ENCODE measurements at places on chromosomes 11 and 22.

- no peak for DNase-seq
Measured at GRCh38 chr22:19604711-19605268, 80.6 kb upstream of the CLDN5 start.

GRCh38 chr22:19930551-19931486 is 10.8 kb upstream of the COMT start:
- DNase-seq = peak; percentile 16

- no peak for DNase-seq
Measured at GRCh38 chr11:27718863-27719545, 18.7 kb upstream of the BDNF start.

DNA sequence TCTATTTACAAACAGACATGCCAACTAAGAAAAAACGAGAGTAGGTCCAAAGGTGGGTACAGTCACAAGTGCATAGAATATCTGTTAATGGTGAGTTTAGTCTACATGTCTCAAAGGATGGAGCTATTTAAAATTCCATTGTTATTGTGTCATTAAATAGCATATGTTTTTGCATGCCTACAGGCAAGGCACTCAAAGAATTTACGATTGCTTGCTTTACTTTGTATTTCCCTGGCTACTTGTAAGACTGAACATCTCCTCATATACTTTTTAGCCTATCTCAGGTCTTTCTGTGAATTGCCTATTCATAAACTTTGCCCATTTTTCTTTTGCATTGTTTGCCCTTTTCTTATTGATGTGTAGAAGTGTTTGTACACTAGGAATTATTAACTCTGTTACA is 39.7 kb downstream of the DEUP1 start:
- no peak for DNase-seq

- no peak for DNase-seq
Measured at GRCh38 chr11:132888226-132888625, 644.1 kb downstream of the OPCML start.

DNA sequence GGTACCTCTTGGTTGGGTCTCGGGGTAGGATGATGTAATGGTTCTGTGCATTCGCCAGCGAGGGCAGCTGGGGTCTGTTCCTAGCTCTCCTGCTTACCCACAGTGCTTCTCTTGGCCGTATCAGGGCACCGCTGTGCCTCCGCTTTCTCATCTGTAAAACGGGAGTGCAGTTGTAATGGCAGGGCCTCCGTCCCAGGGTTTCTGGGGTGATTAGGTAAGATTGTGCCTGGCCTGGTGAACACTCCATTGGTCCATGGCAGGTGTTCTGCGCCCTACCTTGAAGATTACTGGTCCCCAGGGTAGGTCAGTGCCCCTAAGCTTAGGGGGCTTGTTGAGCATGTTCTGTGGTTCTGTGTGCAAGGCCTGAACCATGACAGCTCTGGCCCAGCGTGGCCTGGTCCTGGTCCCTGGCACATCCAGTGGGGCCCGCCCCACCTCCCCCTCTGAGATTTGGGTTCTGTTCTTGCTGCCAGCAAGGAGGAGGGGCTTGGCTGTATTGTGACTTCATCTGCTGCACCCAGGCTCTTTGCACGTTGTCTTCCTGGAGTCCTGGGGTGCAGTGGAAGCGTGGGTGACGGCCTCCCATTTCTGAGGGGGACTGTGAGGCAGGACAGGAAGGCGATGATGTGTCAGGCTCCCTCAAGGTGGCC is 4.9 kb downstream of the MYRF start:
- no peak for DNase-seq

DNA sequence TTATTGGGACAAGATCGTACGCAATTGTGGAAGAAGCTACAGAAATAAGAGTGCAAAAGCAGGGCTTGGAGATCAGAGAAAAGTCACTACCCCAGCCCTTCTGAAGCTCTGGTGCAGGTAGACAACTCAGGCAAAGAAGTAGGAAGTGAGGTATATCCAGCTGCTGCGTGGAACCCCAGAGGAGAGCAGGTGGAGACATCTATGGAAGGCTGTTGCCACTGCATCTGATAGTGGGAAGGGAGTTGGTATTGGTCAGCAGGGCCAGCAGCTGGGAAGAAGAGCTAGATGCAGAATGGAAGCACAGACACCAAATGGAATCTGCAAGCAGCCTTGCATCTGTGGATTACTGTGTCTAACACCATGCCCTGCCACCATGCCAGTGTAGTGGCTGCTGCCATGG is 165.1 kb downstream of the WNT11 start:
- no peak for DNase-seq

- no peak for DNase-seq
Measured at GRCh38 chr11:45449036-45449601, 163.0 kb upstream of the SYT13 start.

GRCh38 chr22:49550766-49551362 is 276.8 kb downstream of the BRD1 start:
- no peak for DNase-seq

- DNase-seq = no peak
Measured at GRCh38 chr11:2924381-2924780, 4.8 kb downstream of the PHLDA2 start.

- DNase-seq = no peak
Measured at GRCh38 chr22:29260601-29261315, 7.0 kb downstream of the RHBDD3 start.

DNA sequence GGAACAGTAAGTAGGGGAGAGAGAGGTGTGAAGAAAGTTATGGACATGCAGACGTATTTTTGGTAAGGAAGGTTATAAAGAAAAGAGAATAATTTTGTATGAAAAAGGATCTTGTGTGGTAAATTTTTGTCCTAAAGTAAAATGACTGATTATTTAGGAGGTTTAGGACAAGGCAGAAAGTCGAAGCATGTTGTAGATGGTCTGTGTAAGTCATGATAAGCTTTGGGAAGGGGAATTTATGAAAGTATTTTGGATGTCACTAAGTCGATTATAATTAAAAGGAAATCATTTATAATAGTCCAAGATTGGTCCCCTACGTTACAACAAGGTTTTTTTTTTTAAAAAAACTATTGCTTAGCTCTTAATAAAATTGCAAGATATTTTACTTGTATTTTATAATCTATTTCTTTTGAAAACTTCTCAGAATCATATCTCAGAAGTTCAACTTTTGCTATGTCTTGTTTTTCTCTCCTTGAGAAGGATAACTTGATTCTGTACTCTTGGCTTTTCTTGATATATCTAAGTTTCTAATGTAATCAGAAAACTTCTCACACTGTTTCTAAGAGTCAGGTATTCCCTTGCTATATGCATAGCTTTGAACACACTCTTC is 10.9 kb upstream of the CABP2 start:
- no peak for DNase-seq

DNA sequence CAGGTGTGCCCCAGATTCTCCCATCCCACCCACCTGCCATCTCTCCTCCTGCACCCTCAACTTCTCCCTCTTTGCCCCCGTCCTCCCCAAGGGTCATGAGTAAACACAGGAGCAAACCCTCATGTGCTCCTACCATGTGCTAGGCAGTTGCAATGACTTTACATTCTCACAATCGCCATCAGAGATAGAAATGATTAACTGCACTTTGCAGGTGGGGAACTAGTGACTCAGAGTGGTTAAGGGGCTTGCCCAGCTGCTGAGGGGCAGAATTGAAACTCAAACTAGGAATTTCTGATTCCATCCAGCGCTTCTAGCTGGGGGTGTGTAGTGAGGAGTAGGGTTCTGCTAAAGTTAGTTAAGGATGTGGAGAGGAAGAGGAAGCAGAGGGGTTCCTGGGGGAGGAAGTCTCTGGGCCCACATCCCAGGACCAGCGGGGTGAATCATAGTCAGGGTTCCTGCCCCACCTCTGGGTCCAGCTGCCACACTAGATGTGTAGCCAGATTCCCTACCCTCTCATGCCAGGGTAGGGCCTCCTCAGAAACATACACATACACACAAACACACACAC is 16.0 kb upstream of the PRG2 start:
- peak; percentile 62 for DNase-seq

DNA sequence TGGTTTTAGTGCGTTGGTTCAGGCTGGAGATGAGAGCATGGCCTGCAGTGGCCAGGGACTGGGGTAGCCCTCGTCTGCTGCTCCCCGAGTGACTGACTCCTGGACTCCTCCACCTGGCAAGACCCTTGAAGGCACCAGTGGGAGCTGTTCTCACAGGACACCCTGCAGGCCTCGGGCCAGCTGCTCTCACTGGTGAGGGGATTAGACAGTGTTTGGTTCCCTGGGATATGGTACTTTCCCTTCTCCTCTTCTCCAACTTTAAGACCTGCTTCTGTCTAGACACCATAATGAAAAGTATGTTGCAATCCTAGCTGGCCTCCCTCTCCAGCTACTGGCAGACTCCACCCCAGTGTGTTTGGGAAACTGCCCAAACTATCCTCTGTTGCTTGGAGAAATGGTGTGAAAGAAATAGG is 168.8 kb upstream of the CADM1 start:
- DNase-seq = no peak

- no peak for DNase-seq
Measured at GRCh38 chr22:28333088-28333487, 346.6 kb downstream of the TTC28 start.

GRCh38 chr11:30310623-30311022 is 12.3 kb upstream of the ARL14EP start:
- DNase-seq = no peak

DNA sequence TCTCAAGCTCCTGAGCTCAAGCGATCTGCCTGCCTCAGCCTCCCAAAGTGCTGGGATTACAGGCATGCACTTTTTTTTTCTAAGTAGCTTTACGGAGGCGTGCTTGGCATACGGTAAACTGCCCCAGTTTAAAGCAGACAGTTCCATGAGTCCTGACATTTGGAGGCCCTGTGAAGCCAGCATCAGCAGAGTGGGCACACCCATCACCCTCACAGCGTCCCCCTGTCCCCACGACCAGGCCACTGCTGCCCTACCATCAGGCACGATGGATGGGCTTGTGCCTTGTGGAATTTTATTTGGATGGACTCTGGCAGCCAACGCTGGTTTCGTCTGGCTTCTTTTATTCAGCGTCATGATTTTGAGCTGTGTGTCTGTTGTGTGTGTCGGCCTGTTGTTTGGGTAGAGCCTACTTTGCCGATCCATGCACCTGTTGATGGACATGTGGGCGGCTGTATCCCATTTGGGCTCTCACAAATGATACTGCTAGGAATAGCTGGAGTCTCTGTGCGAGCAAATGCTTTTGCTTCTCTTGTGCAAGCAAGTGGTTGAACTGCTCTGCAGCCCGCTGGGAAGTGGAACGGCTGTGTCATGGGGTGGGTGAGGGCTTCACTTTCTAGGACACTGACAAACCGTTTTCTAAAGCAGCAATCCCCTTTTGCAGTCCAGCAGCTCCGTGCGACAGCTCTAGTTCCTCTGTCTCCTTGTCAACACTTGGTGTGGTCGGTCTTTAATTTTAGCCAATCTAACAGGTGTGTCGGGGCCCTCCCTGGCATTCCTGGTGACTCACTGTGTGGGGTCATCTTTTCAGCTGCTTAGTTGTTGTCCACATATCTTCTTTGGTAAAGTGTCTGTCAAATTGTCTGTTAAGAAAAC is 23.8 kb downstream of the KCNQ1 start:
- no peak for DNase-seq

DNA sequence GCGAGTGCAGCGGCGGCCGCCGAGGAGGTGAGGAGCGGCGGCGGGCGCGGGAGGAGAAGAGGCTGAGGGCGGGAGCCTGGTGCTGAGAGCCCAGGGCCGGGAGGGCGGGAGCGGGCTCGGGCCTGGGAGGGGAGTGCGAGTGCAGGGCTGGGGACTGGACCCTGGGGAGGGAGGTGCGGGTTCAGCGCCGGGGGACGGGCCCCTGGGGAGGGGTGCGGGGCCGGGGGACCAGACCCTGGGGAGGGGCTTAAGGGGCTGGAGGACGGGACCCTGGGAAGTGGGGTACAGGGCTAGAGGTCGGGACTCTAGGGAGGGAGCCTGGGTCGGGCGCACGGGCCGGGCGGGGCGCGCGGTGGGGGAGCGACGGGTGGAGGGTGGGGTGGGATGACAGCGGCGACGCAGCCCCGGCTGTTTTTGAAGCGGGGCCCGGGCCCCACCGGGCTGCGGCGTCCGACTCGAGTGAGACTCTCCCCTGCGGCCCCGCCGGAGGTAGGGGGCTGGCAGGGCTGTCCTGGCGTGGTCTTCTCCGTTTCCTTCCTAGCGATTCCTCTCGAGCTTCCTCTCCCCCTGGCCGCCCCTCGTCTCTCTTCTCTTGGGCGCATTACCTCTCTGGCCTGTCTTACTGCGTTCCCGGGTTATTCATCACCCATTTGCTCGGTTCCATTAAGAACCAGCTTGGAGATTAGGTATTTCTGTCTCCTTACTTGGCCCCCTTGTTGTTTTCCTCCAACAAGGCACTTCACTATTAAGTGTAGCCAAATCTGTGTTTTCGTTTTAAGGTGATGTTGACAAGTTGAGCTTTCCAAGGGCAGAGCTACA is 754 bp downstream of the NUP50 start:
- peak; percentile 58 for DNase-seq

GRCh38 chr11:17014833-17015626 is 816 bp upstream of the PLEKHA7 start:
- DNase-seq = peak; percentile 17

DNA sequence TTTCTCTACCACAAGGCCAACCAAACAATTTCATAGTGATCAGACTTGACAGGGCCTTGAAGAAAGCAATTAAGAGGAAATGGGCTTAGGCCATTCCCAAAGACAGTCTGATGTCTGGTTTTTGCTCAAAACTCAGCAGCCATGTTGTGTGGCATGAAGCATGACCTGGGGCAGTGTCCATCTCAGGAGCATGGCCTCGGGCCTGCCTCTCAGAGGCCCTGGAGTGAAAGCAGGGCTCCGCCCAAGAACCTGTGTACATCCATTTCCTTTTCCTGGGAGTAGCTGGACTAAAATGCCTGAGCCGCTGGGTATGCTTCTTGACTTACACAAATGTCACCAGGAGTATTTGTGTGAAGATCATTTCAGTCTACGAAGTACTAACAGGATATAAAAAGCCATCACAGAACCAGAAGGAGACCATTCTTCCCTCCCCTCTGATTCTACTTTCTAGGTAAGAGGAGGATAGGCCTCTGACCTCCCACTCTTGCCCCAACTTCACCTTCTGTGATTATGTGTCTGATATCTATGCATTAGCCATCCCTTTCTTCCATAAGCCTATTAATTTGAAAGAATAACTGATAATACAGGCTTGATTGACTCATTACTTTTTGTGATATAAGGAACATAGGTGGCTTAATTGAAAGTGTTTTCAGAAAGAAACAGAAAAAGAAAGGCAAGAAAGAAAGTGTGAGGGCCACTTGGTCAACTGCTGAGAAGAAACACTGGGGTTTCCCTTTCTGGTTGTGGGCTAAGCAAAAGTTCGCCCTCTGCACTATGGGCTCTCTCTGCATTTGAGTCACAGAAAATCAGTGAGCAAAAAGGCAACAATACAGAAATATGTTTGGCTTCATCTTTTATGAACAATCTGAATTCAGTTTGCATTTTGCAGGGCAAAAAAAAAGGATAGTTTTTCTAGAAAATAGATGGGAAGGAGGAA is 188.6 kb upstream of the MTMR2 start:
- DNase-seq = peak; percentile 42

GRCh38 chr11:25163421-25163820 is 666.6 kb downstream of the LUZP2 start:
- DNase-seq = no peak
